H9 (cell line): ENCODE measurements at places on chromosomes 1 and 21.

- DNase-seq, result no peak
Measured at GRCh38 chr1:222006715-222007114, 264.8 kb upstream of the DUSP10 start.

GRCh38 chr1:160565564-160565963 lies 13.7 kb downstream of the CD84 start:
- no peak for DNase-seq

- no peak for DNase-seq
Measured at GRCh38 chr1:212269306-212269705, 15.9 kb upstream of the PPP2R5A start.

DNA sequence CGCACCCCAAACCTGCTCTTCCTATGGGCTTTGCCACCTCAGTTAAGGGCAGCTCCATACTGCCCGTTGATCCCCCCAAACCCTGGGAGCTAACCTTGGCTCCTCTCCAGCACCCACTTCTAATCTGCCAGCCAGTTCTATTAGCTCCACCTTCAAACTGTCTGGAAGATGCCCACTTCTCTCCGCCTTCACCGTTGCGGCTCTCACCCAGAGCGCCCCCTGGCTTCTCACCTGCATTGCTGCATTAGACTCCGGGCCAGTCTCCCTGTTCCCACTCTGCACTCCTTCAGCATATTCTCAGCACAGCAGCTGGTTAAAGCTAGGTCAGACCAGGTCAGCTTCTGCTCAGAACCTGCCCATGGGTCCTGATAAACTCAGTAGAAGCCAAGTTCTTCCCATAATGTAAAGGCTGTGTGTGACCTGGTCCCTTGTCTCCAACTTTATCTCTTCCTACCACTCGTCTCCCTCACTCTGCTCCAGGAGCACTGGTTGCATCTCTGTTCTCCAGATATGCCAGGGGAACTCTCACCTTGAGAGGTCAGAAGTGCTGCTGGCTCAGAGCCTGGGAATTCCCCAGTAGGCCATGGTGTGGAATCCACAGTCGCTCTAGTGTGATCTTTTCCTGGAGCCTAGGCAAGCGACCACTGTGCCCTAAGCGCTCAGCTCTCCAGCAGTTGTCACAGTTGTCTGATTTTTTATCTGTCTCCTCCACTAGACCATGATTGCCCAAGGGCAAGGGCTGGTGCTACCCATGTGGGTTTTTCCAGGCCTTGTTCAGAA lies 150.3 kb downstream of the HMGB4 start:
- DNase-seq, result peak; percentile 78

DNA sequence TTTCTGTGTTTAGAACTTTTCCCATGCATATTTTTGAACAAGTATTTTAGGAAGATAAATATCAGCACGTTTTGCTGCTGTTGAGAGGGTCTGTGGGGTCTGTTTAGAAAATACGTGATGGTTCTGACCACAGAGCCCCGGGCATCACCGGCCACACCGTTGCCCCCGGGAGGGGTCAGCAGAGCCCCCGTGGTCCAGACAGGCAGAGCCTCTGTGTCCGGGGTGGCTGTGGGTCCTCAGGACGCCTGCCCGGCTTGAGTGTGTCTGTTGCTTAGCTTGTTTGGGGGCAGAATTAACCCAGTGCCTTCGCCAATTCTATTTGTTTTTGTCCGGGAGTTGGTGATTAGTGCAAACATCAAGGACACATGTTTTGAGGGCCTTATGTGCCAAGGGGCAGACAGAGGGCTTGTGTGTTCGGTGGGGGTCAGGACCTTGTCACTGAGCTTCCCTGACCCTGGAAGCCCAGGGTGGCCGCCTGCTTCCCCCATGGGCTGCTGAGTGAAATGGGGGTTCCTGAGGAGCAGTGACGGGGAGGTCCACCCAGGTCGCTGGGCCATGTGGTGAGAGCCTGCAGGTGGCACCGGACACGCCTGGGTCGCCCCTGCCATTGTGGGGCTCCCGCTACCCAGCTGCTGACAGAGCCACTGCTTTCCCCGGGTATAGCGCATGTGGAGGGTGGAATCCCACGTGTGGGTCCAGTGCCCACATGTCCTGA lies 122.2 kb downstream of the SIK1 start:
- no peak for DNase-seq

DNA sequence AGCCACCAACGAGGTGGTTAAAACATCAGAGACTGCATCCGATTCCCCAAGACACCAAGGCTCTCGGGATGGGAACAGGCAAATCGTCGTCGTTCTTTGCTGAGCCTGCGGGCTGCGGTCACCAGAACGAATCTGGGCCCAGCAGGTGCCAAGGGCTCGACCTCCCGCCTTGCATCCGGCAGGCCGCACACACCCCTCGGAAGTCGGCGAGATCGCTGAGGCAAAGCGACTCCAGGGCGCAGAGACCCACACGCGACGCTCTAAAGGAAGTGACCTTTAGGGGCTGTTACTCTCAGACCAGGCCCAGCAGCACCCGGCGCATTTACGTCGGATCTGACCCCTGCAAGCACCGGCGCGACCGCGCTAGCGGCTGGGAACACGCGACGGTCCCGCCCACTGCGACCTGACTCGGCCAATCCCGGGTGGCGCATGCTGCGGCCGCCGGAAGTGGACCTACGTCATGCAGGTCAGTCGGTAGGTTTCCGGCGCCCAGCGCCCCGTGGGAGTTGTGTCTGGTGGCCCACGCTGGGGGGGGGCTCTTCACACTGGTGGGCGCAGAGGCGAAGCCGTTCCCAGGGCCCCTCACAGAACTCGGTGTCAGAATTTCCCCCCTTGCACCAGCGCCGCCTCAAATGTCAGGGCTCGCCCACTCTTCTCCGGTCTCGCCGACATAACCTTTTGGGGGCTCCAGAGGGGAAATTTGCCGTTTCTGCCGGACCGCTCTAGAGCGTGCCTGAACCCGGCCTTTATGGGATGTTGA lies 7.5 kb upstream of the PARK7 start:
- DNase-seq, result peak; percentile 67
